NCI-H1436 treated with DMSO at 0.1 percent for 48 hours (cell line): ENCODE measurements at places on chromosomes 5 and 9.

DNA sequence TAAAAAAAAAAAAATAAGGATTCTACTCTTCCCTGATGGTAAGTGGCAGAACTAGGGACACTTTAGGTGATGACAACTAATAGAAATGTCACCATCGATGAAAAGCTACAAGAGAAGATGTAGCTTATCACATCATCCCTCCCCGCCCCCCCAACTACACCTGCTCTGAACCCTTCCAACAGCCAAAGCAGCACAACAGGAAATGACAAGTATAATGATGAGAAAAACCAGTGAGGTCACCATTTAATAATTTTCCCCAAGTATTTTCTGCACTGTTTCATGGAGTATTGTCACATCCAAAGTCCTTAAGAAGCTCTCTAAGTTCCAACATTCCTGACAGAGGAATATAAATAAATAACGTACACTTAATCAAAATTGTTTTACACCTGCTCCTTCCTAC is 221.4 kb downstream of the EFNA5 start:
- no peak for DNase-seq

DNA sequence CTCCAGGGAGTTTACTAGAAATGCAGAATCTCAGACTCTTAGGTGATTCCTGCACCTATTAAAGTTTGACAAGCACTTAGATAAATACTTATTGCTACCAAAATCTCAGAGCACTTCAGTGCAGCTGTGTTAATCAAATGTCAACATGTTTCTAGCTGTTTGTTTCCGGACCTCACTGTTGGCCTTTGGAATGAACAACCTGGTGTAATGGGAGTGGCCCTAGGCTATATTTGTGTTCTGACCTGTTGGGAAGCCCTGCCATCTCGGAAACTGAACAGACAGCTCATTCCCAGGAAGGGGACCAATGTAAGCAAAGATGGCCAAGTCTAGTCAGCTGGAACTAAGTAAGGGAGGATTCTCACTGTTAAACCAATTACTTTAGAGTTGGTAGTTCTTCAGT is 145.0 kb upstream of the SLC28A3 start:
- DNase-seq: no peak

GRCh38 chr5:142888469-142889085 is 118.4 kb downstream of the ARHGAP26 start:
- no peak for DNase-seq

DNA sequence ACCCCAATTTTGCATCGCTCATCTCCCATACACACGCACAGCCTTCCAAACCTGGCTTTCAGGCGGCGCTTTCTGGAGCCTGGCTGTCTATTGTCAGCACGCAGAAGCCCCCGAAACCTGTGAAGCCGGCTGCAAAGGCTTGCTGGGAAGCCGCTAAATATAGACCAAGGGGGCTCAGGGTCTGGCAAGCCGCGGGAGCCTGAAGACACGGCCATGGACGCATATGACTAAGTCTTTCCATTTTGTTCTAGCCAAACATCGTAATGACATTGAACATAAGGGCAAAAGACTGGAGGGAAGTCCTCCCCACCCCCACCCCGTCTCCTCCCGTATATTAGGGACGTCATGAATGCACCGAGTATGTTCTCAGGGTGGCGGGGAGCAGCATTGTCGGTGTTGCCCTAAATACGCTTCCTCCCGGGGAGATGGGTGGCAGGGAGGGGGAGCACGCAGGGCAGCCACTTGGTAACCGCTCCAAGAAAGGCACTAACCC is 1.1 kb downstream of the CTNND2 start:
- no peak for DNase-seq

GRCh38 chr5:150113047-150113744 is 26.8 kb upstream of the CSF1R start:
- no peak for DNase-seq

DNA sequence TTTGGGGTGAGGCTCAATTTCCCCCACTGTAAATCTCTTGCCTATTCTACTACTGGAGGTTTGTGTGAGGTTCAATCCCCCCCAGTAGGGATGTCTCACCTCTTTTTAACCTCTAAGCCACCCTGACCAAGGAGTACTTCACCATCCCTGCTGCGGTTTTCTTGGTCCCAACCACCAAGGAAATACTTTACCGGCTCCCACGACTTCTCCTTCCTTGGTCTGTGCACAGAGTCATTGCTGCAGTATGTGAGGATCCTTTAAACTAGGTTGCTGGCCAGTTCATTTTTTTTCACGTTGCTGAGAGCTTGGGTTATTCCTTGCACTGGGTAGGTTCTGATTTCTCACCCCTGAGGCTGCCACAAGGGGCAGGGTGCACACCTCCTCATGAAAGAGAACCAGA is 22.5 kb upstream of the HMGCS1 start:
- DNase-seq: no peak

GRCh38 chr5:90037646-90038045 is 371.9 kb downstream of the CETN3 start:
- no peak for DNase-seq

- no peak for DNase-seq
Observed at GRCh38 chr9:38390851-38391250, 1.7 kb upstream of the ALDH1B1 start.

GRCh38 chr9:110426052-110426709 is 88.5 kb upstream of the TXNDC8 start:
- no peak for DNase-seq

GRCh38 chr5:138011991-138012390 is 20.9 kb downstream of the FAM13B start:
- no peak for DNase-seq

DNA sequence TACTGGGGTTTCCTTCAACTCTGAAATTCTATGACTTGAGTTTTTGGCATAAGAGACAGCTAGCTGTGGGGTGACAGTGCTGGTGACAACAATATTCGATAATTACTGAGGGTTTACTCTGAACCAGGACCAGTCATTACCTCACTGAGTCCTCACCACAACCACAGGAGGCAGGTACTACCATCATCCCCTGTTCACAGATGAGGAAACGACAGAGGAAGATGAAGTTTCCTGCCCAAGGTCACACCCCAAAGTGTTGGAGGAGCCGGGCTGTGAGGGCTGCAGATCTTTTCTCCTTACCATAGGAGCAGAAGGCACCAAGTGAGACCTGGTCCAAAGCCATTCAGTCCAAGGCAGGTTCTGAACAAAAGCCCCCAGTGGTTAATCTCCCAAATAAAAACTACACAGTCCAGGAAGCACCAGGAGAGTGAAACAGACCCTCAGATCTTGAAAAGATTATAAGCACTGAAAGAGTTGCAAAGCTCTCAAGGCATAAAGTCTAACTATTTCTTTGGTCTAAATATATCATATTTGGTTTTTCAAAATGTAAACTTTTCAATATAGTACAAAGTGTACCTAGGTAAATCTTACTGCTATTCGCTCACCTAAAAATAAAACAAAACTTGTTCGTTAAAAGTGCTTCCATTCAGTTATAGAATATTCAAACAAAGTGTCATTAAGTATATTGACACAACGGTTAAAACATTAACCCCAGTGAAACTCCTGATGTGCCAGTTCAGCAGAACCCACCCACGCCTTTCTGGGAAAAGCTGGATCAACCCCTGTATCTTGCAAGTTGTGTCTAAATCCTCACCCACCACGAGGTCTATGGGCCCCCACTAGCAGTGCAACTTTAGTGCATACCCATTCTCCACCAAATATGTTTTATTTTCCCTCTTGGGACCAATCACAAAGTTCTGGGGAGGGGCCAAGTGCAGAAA is 82.6 kb upstream of the EQTN start:
- DNase-seq: no peak

- no peak for DNase-seq
Observed at GRCh38 chr5:81787474-81788242, 36.8 kb upstream of the SSBP2 start.

GRCh38 chr9:87882627-87883026 is at the start of gene SPATA31E1:
TSS of gene SPATA31E1 (plus strand) at chr9:87882877. CDS start at chr9:87882892, 15 bp downstream.
- no peak for DNase-seq

DNA sequence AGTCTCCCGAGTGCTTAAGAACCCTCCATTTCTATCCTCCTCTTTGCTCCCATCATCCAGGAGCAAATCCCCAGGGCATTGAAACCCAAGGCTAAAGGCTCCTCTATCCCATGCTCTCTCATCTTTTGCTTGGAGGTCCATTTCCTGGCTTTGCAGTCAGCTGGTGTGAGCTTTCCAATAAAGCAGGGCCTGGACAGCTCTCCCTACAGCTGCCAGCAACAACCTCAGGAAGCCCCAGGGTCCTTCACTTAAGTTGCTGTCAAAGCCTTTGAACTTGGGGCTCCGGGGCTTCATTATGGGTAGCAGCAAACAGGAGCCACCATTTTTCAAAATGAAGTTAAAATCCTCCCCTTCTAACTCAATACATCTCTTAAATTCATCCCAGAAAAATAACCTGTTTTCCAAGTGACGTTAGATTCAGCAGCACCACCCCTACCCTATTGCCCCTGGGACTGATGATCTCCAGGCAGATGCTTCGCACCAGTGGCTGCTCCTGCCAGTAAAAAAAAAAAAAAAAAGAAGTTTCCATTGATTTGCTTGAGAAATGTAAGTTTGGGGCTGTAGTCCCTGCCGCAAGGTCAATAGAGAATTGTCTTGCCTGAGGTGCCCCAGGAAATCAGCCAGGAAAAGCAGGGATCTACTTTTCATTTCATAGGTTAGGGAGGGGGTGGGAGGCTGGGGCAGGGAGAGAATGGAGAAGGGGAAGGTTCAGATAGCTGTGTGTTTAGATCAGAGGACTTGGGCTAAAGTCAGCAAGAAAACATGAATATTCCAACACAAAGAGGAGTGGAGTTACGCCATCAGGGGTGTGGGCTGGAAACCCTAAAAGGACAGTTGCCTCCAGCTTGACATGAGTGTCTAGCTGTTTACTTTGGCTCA is 83.8 kb upstream of the IL6ST start:
- no peak for DNase-seq
